ENCODE measurements at places on chromosomes 5 and 9.

GRCh38 chr9:31335529-31336234, 1048.8 kb upstream of the ACO1 start:
- DNase-seq, result no peak

DNA sequence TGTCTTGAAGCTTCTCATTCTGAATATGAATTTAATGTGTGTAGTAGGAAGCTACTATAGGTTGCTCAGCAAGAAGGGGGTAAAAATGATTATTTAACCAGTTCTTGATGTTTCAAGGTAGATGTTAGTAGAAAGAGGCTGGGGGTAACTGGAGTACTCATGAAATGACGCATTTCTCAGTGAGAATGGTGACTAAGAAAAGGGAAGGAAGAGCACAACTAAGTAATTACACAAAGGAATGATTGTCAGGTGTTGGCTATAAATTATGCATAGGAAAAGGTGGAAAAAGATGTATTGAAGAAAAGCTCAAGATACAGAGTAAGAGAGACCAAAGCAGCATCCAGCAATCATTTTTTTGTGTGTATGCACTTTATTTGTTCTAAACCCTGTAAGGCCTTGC, 1.4 kb upstream of the PSIP1 start:
- no peak for DNase-seq

- no peak for DNase-seq
These were observed 1.8 kb upstream of the AQP7 start for GRCh38 chr9:33403941-33404787.

GRCh38 chr5:64458948-64459347, 46.9 kb upstream of the RGS7BP start:
- no peak for DNase-seq

Data from stimulated activated naive CD8-positive, alpha-beta T cell treated with anti-CD3 and anti-CD28 coated beads, Interleukin-15, amount 100 ng/mL, for 72 hours (primary cell).